Aorta (tissue), 5 donors: ENCODE measurements at places on chromosomes 6 and 20. TPM values are rescaled to one million over a fixed set of nuclear protein-coding genes. Genes with fewer than 3 reads are reported as not detected.

DNA sequence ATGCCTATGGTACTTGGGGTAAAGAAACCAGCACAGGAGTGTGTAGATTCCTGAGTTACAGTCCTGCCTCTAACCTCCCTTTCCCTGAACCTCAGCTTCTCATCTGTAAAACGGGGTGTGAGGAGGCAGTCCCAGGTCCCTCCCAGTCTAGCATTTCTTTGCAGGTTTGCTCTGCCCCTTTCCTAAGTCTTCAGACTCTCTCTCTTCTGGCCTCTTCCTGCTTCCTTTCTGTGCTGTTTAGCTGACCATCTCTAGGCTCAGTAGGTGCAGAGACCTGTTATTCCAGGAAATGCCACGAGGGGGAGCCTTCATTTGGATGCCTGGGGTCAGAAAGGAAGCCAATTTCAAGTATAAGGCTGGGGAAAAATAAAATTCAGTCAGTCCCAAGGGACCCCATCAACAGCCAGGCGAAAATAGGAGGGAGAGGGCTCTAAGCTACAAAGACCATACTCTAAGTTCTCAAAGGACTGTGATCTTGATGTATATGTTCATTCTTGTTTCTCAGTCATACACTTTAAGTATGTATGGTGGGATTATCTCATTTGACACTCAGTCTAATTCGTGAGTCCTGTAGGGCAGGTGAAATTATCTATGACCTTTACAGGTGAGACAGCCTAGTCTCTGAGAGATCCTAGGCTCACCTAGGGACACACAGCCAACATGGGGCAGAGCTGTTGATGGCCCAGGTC is 89.1 kb downstream of the NCR2 start:
- no peak overlapping the region for H3K4me3 ChIP-seq
- DNase-seq: peak; percentile 90
- H3K4me1 ChIP-seq: no peaks in the 10 kb centered on the region
- H3K27me3 ChIP-seq: no peaks in the 10 kb centered on the region
- no peaks in the 10 kb centered on the region for H3K36me3 ChIP-seq
- no peak overlapping the region for H3K27ac ChIP-seq

DNA sequence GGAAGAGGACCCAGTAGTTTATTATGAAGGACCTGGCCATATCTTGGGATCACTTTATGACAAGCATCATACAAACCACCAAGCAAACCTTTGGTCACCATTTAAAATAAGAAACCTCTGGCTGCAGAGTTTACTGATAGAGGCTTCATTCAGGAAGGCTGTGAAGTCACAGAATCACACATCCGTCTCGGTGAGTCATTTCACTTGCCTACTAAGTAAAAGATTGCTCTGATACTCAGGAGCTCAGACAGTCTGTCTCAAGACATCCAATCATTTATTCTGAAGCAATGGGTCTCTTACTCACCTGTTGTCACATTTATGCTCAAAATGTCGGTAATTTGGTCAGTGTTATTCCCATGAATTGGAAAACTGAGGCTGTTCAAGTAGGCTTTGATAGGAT is 33.7 kb downstream of the ADGRF5 start:
- H3K27ac ChIP-seq: no peak overlapping the region
- no peaks in the 10 kb centered on the region for H3K4me1 ChIP-seq
- H3K36me3 ChIP-seq: no peaks in the 10 kb centered on the region
- no peak overlapping the region for H3K4me3 ChIP-seq
- no peaks in the 10 kb centered on the region for H3K27me3 ChIP-seq

- DNase-seq: no peak
- no peaks in the 10 kb centered on the region for H3K27me3 ChIP-seq
- H3K36me3 ChIP-seq: no peaks in the 10 kb centered on the region
- H3K4me1 ChIP-seq: peaks cover 16% of the 10 kb centered on the region
- H3K4me3 ChIP-seq: no peak overlapping the region
Observed at GRCh38 chr6:7172649-7173048, 64.9 kb downstream of the RREB1 start.

The NMBR gene
- 0.45 TPM for total RNA-seq

- no peak overlapping the region for H3K4me3 ChIP-seq
- peak; percentile 88 for DNase-seq
- no peaks in the 10 kb centered on the region for H3K36me3 ChIP-seq
- H3K27ac ChIP-seq: peak overlapping the region; percentile 15
Observed at GRCh38 chr20:48682529-48683363, 145.1 kb downstream of the PREX1 start.

- no peaks in the 10 kb centered on the region for H3K36me3 ChIP-seq
- H3K4me3 ChIP-seq: no peak overlapping the region
- DNase-seq: no peak
- H3K27ac ChIP-seq: no peak overlapping the region
- no peaks in the 10 kb centered on the region for H3K4me1 ChIP-seq
Observed at GRCh38 chr6:68677058-68677457, 42.0 kb downstream of the ADGRB3 start.

DNA sequence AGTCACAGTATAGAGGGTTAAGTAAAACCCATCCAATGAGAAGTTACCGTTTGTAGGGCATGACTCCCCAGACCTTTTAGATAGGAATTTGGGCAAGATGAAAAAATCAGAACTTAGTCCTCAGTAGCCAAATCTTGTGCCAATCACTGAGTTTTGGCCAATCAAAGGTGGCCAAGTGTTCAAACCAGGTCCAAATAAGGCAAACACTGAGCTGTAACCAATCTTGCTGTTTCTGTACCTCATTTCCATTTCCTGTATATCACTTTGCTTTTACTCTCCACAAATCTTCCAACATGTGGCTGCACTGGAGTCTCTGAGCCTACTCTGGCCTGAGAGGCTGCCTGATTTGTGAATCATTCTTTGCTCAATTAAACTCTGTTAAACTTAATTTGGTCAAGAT is 81.8 kb upstream of the GPR6 start:
- no peak overlapping the region for H3K4me3 ChIP-seq
- no peak overlapping the region for H3K27ac ChIP-seq
- H3K27me3 ChIP-seq: no peaks in the 10 kb centered on the region
- DNase-seq: no peak
- H3K4me1 ChIP-seq: no peaks in the 10 kb centered on the region

- no peaks in the 10 kb centered on the region for H3K36me3 ChIP-seq
- H3K4me3 ChIP-seq: no peak overlapping the region
- H3K4me1 ChIP-seq: no peaks in the 10 kb centered on the region
- no peak overlapping the region for H3K27ac ChIP-seq
Observed at GRCh38 chr20:46135856-46136633, 17.9 kb downstream of the CD40 start.
